Effector memory CD4-positive, alpha-beta T cell (primary cell): ENCODE measurements at places on chromosomes 7 and 10.

DNA sequence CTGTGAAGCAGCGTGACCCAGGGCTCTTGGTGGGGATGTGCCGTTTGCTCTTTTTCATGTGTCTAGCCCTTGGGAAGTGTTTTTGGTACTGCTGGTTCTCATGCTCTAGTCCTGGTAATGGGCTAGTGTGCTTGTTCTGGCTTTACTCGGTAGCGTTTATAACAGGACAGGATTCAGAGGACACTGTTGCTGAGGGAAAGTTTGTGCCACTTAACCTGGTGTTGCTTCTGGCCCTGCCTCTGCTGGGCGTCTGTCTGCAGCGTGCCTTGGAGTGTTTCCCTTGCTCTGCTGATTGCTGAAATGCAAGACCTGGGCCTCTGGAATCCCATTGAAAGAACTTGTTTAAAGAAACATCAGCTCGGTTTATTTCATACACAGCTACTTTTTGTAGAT is 35.0 kb downstream of the INPP5A start:
- DNase-seq, result no peak

GRCh38 chr10:91665842-91666241 is 33.0 kb upstream of the PPP1R3C start:
- DNase-seq, result no peak

GRCh38 chr10:451021-451471 is 238.4 kb downstream of the DIP2C start:
- peak; percentile 60 for DNase-seq

- no peak for DNase-seq
Measured at GRCh38 chr10:93028883-93029282, 31.7 kb upstream of the CYP26C1 start.

DNA sequence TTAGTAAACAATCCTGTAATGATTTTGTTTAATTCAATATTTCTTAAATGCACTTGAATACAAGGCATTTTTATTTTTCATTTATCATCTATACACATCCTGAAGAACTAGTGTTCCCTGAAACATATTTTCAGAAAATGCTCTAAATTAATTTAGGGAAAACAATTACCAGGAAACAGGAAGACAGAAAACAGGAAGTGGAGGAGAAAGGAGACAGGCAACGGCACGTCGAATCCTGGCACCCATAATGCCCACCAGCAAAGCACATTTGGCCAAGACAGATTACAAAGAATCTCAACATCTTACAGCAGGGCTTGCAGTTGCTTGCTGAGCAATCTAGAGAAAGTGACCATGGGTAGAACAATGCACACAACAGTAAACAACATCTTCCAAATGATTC is 571.1 kb downstream of the GRID1 start:
- DNase-seq, result no peak

DNA sequence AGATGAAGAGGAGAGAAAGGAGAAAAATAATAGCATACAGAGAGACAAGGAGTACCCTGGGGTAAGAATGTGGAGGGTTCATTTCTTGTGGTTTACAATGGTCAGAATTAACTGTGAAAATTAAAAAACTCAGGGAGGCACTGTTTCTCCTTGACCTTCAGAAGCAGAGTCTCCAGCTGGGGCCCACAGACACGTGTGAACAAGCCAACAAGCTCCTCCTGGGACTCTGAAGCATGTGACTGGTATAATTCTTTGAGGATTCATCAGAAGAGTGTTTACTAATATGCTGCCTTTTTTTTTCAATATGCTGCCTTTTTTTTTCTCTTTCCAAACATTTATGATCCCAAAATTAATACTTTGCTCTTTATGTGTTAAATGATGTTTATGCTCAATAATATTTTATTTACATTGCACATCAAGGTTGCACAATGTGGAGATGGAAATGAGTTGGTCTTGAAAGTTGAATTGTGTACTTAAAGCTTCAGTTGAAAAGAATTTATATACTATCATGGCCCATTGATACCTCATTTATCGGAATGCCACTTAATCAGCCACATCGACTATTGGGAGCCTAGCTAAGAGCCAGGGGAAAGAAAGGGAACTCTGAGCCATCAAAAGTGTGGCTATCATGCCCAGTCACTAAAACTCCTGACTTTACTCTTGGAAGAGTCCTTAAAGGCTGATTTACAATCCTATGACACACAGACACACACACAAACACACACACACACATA is 134.7 kb upstream of the RHOBTB1 start:
- no peak for DNase-seq

DNA sequence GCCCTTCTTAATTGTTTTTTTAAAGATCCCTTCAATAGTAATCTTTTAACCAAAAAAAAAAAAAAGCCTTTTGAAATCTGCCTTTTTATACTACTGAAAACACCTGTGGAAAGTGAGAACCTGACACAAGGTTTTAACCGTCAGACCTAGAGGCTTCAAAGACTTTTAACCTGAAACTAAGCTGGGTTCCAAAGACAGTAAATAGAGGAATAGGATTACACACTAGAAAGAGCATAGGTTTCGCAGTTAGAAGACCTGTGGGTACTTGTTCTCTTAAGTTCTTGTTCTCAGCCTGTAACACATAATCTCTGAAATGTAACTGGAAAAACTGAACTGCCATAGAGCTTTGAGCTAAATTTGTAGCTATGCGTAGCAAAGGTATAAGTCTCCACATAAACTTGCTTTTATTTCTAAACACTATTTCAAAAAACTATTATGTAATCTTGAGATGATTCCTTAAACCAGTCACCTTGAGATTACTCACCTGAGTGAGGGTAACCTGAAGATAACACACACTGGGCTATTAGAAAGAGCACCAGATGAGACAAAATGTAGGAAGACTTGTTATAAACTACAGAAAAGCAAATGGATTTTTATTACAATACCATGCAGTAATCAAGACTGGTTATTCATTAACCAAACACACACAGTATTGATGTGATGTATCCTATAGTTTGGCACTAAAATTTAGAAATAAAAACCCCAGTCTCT is 196.6 kb upstream of the FRMD4A start:
- no peak for DNase-seq

DNA sequence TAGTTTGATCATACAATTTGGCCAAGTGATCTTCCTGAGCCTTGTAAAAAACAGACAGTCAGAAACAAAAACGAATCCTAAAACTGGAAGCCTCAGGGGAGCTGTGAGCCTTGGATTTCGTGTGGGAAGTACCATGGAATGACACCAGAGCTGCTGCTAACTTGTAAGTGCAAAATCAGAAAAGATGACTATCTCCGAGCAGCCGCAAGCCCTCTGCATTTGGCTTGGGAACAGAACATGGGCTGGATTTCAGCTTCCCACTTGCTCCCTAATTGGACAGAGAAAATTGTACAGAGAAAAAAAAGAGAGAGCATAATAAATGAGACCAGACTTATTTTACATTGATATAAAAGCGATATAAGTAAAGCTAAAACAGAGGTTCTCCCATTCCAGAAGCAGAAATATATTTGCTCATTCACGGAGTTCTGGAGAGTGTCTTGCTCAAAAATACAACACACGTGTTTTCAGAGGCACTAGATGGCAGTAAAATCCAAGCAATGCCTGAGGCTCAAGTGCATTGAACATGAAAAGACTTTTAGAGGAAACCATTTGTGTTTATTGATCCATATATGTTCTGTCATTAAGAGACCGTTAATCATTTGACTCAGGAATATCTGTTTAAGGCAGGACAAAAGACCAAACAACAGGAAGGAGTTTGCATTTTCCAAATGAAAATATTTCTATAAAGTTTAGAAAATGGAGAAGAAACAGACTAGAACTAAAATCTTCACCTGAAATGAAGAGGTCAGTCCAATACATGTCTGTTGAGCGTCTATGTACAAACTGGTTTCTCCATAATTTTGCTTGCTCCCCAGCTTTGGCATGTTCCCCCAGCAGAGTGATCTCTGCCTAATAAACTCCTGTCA is 78.3 kb upstream of the SLC26A5 start:
- no peak for DNase-seq

GRCh38 chr7:148286150-148286549 is 304.4 kb upstream of the C7orf33 start:
- DNase-seq, result no peak
